ENCODE measurements at places on chromosomes 3 and 15.

DNA sequence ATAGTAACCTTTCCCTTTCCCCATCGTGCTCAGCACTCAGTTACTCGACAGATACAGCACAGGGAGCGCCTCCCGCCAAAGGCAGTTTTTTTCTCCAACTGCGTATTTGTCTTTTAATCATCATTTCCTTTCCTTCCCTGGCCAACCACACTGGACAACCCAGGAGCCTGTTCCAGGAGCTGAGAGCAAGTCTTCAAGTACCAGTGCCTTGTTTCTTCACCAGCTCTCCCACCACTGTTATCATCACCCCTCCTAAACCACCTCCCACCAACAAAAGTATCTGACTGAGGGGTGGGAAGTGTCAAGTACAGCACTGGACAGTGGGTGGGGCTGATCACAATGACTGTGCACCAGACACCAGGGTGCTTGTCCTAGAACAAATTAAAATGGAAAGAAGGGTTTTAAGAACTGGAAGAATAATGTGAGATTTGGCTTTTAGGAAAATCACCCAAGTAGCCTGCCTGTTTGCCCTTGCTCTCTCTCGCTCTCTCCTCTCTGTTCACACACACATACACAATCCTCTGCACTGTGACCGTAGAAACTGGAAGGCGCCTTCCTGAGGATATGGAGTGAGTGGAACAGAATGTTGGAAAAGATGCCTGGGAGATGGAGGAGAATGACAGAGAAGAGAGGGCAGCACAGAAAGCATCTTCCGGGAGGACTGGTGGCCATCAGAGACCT, 126.3 kb downstream of the TNIK start:
- no peak for DNase-seq

- no peak for DNase-seq
Observed at GRCh38 chr3:189718215-189718614, 87.0 kb downstream of the TP63 start.

GRCh38 chr3:143849854-143850549, 1.7 kb upstream of the SLC9A9 start:
- peak; percentile 85 for DNase-seq

GRCh38 chr3:45937206-45938042, 5.8 kb upstream of the CXCR6 start:
- DNase-seq = no peak

GRCh38 chr3:132964266-132964665, 73.9 kb upstream of the TMEM108 start:
- no peak for DNase-seq

GRCh38 chr3:148866261-148866660, 1.2 kb downstream of the CPA3 start:
- DNase-seq = no peak

- no peak for DNase-seq
Observed at GRCh38 chr15:68232937-68233336, 3.4 kb upstream of the CLN6 start.

DNA sequence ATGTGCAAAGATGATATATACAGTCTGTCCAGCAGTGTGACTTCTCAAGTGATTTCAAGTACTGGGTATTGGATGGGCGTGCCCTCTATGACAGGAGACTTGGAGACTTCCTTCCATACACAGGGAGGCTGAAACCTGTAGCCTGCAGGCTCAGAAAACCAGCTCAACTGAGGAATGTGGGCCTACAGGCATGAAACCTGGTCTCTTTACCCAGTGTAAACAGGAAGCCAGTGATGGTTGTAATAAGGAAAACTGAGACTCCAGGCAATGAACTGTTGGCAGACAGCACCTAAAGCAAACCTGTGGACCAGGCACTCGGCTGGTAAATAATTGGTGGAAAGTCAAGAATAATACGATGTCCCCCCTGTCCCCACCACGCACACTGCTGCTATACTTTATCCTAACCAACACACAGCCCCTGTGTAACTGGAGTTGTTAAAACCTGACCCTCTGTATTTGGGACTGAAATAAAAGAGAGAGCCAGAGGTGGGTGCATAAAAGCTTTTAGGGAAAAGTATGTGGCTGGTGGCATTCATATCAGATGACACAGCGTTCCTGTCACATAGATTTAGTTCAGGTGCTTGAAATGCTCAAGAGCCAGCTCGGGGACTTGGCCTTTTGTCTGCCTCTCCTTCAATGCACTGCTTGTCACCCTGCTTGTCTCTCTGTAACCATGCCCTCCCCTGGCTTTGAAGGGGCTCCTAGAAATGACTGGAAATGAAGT, 144.7 kb downstream of the TPRG1 start:
- DNase-seq = no peak

DNA sequence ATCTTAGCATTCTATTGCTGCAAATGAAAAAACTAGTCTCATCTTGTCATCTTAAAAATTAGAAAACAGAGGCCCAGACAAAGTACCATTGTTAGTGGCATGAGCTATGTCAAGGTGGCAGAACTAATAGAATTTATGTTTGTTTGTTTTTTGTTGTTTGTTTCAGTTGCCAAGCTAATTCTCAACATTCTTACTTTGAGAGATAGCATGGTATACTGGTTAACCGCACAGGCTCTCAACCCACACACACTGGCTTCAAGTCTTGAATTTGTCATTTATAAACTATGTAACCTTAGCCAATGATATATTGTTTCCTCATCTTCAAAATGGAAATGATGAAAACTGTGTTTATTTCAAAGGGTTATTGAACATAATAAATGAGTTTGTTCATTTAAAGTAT, 367.6 kb upstream of the PLSCR5 start:
- no peak for DNase-seq

DNA sequence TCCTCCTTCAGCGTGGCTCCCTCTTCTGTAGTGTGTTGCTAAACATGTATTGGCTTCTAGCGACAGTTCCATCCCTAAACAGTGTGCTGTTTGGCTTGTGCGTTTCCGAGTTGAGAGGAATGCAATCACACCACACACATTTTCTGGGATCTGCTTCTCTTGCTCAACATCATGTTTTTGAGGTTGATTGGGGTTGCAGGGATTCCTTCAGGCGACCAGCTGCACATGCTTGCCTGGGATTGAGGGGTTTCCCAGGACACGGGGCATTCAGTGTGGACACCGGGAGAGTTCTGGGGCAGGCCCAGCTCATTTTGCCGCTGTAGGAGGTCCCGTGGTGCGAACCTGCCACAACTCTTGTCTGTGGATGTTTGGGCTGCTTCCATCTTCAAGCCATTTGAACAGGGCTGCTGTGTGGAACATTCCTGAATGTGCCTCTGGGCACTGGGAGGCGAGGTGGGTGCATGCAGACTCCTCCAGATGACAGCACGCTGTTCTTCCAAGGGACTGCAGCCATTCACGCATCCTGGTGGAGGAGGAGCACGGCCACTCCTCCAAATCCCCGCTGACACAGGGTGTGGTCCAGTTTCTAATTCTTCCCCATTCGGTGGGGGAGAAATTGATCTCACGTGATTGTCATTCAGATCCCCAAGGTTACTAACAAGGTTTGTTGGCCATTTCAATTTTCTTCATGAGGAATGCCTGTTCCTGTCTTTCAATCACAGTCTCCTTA, 82.8 kb downstream of the PLXNA1 start:
- no peak for DNase-seq

DNA sequence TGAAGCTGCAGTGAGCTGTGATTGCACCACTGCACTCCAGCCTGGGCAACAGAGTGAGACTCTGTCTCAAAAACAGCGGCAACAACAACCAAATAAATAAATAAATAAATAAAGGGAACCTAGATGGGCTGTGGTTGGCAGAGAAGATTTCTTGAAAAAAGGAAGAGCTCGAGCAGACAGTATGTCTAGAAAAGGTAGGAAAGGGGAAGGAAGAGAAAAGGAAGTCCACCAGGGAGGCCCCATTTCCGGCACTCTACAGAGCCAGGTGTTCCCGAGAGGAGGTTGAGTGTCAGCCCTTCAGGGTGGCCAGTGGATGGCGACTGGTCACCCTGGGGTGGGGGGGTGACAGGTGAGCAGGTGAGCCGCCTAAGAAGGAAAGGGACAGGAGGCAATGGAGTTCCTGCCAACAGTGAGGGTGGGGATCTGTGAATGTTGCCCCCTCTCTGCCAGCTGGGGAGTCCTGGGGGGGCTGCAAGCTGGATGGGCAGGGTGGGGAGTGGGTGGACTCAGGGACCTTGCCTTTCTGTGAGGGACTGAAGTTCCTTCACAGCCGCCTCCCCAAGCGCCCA, 14.8 kb downstream of the PAQR5 start:
- no peak for DNase-seq

DNA sequence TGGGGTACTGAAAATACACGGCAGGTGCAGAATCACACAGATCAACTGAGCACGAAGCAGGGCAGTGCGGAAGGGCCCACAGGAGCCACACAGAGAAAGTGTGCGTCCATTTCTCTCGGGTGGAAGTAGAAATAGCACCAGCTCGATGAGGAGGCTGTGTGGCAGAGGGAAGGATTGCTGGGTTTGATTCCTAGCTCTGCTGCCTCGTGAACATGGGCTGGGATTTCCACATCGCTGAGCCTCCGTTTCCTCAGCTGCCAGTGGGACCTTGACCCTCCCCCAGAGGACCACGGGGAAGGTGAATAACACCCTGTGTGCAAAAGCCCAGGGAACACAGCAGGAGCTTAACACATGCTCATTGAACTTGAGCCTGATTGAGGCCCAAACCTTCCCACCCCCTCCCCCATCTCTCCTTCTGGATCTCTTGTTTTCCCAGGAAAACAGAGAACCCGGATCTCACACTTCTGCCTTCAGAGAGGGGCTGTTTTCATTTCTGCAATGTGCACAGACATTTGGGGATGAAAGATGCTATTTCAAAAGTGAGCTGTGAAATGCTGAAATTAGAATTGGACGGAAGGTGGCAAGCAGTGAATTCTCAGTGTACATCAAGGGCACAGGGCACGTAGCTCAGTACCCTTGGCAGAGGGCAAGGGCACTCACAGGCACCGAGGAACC, 38.4 kb downstream of the ABTB1 start:
- DNase-seq = no peak

DNA sequence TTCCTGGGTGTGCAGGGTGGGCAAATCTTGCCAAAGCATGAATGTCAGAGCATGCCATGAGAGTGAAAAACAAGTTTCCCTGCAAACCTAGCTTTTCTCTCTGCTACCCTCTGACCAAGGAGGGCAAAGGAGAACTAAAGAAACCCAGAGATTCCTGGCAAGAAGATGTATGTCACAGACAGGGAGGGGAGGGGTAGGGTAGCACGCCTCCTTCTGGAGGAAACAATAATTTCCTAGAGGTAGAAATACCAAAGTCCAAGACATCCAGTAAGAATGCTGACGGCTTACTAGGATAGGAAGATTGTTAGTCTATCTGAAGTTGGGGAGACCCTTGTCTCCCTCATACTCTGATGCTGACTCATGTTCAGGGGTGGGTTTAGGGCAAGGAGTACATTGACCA, 203.9 kb downstream of the NR1D2 start:
- DNase-seq = no peak

DNA sequence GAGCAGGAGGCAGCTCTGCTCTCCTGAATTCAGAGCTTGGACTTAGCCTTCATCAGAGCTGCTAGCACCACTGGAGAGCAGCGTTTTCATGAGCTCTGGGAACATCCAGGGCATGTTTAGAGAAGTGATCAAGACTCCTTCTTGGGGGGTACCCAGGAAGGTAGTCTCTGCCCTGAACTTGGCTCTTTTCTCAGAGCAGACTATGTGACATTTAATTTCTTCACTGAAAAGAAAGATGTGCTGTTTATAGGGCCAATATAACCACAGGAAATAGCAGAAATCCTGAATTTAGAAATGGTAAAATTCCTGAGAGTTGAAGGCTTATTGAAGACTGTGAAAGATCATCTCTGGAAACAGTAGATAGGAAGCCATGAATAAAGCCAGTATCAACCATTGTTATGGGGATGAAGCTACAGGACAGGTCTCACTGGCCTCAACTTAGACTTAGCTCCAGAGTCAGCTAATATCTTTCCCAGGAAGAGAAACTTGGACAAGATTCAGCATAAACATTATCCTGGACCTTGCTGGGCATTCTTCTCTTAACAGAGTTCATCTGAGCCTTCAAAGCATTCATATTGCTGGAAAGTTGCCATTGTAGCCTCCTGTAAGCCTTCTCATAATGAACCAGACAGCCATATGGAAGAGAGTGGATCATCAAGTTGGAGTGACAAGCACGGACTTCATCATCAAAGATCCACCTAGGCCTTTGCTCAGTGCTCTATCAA, 386.6 kb upstream of the THBS1 start:
- no peak for DNase-seq

DNA sequence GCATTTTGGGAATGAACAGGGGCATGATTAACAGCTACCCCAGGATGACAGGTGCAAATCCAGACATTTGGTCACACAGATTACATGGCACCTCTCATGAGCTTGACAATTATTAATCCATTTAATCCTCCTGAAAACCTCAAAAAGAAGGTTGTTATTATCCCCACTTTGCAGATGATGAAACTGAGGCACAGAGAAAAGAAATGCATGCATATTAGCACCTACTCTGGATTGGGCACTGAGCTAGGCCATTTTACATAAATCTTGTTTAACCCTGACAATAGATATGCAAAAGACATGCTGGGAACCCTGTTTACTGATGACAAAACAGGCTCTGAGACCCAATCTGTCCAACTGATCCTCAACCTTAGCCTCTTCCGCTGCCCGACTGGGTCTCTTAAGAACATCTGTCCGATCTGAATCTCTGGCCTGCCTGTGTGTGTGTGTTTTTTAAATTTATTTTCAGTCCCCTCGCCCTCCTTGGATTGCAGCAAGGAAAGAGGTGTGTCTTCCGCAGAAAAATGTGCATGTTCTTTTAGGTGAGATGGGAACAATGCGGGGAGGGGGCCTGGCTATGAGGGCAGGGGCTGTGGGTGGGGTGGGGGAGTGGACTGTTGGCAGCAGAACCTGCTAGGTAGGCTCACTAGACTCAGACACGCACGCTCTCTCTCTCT, 162.5 kb downstream of the WNT7A start:
- DNase-seq = no peak

GRCh38 chr3:176579711-176580185, 617.5 kb downstream of the TBL1XR1 start:
- no peak for DNase-seq

DNA sequence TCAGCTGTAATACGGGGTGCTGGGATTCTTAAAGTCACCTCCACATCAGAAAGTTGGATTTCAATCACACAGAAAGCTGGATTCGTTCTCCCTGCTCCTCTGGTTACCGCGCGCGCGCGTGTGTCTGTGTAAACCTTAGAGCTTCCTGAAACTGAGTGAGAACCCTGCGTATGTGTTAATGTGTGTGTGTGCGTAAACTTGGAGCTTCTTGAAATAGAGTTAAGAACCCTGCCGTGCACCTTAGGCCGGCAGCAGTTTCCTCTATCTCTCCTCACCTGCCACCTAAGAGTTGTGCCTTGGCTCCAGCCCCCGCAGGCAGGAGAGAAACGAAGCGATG, 531 bp downstream of the LZTFL1 start:
- DNase-seq = peak; percentile 26

- peak; percentile 24 for DNase-seq
Observed at GRCh38 chr3:3177861-3178497, 1.5 kb downstream of the CRBN start.
